Inflammatory macrophage (primary cell): ENCODE measurements at places on chromosomes 3 and 15.
A peak's percentile ranks its signal among the peaks of the same experiment; 100 is the strongest.

GRCh38 chr15:87829332-87830050 is 427.0 kb downstream of the NTRK3 start:
- peak; percentile 51 for DNase-seq

DNA sequence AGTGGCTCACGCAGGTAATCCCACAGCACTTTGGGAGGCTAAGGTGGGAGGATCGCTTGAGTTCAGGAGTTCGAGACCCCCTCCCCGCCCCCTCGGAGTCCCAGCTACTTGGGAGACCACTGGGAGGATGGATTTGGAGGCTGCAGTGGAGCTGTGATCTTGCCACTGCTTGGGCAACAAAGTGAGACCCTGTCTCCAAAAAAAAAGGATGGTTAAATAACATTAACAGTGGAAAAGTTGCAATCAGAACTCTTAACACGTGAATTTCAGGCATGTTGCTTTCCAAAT is 1.4 kb upstream of the TMEM87A start:
- DNase-seq: no peak

DNA sequence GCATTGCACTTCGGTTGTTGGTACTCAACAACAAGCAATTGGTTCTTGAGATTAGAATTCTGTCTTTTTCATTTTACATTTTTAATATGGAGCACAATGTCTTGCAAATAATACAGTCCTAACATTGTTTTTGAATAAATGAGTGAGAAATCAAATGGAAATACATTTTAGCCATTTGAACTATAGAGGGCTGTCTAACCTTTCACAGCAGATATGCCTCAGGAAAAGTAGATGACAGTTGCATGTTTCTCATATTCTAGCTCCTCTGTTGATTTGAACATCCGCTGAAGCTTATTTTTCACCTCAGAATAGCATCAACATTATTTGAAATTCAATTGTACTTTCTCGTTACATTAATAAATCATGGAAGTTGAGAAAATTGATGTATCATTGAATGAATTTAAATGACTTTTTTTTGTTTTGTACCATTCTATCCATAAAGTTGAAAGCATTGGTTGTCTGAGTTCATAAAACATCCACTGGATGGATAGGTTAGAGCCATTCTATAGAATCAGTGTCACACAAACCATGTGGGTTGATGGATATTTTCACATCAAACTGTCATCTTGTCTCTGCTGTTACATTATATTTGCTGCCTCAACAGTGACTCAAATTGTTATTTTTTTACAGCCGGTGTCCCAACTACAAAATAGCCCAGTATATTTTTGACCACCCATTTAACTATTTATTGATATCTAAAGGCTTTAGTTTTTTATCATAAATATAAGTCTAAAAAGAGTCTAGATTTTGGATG is 928.3 kb downstream of the NSUN3 start:
- no peak for DNase-seq

DNA sequence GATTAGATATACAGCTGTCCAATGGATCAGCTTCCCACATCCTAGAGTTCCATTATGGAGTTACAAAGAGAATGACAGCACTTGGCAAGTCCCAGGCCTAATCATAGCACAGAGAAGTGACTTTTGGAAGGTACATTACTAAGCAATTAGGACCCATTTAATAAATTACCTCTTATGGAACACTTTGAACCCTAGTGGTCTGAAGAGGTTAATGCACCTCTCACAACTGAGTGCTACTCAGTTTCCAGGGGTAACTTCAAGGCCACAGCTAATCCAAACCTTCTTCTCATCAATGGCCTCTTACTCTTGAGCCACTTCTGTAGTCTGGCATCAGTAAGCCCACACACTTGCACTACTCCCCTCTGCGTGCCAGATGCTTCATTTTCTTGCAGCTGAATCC is 34.9 kb upstream of the MEIS2 start:
- no peak for DNase-seq

- DNase-seq: no peak
Observed at GRCh38 chr3:7733933-7734332, 767.7 kb upstream of the LMCD1 start.

- DNase-seq: peak; percentile 73
Observed at GRCh38 chr15:68275165-68275746, 2.3 kb upstream of the FEM1B start.

- DNase-seq: no peak
Observed at GRCh38 chr3:181265750-181266333, 276.3 kb upstream of the DNAJC19 start.

DNA sequence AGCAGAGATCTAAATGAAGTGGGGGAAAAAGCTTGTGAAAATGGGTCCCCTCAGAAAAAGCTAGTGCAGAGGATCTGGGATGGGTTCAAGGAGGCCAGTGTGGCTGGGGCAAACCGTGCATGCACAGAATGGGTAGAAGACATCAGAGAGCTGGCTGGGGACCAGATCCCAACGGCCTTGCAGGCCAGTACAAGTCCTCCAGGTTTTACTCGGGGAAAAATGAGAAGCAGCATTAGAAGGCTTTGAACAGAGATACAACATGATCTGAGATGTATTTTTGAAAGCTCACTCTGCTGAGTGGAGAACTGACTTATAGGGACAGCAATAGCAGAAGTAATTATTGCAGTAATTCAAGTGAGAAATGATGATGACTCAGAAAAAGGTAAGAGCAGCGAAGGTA is 114.5 kb downstream of the HERC1 start:
- DNase-seq: no peak

GRCh38 chr3:131804565-131805133 is 230.2 kb downstream of the CPNE4 start:
- DNase-seq: no peak

DNA sequence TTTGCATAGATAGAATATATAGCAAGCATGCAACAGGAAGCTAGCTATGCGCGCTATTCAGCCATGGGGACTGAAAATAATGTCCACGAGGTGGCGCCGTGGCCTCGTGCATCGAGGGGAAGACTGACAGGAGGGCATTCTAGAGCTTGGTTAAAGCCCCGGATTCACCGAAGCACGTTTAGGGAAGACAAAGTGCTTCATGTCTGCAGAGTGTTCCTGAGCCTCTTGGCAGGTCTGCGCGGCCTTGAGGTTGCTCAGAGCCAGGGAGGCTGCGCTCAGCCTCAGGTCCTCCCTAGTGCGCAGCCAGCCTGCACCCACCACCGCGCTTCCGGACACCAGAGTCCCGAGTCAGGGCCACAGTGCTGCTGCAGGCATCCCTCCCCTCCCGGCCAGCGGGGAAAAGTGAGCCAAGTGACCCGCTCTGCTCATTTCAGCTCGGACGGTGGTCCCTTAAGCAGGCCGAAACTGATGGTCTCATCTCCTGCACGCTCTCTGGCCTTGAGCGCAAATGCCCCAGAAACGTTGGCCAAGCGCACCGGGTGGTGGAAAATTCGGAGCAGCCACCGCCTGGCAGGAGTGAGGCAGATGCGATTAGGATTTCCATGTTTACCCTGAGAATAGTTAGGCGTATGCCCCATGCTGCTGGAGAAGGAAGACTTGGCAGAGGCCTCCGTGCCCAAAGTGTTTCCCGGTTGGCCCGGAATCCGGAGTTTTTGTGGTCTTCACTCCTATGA is 24.8 kb downstream of the GABRA5 start:
- DNase-seq: peak; percentile 28

GRCh38 chr3:126031981-126032471 is 51.9 kb downstream of the SLC41A3 start:
- DNase-seq: no peak

GRCh38 chr3:10941972-10942371 is 50.6 kb upstream of the SLC6A1 start:
- DNase-seq: peak; percentile 36
